ENCODE measurements at places on chromosomes 6 and 20.

DNA sequence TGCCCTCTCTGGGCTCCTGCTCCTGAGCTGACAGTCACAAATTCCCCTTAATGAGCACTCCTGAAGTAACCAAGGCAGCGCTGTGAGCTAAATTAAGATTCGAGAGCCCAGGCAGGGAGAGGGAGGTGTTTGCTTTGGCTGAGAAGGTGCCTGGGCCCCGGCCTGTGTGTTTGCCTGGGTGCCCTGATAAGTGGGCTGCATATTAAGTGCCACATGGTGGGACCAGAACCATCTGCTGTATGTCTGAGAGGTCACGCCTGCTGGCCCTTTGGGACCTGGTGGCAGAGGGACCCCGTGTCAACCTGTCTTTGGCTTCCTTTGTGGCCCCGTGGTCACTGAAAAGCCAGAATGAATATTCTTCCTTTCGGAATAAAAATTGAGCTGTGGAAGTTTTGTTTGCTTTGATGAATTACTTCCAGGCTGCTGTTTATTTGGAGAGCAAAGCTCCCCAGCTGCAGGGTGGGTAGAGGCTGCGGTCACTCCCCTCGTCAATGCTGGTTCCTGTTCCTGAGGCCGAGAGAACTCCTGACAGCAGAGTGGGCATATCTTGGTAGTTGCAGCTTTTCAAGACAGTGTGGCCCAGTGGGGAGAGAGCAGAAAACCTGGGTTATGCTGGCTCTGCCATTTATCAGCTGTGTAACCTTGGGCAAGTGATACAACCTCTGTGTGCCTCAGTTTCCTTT lies 17.5 kb upstream of the KCNK16 start:
- no peak for DNase-seq

DNA sequence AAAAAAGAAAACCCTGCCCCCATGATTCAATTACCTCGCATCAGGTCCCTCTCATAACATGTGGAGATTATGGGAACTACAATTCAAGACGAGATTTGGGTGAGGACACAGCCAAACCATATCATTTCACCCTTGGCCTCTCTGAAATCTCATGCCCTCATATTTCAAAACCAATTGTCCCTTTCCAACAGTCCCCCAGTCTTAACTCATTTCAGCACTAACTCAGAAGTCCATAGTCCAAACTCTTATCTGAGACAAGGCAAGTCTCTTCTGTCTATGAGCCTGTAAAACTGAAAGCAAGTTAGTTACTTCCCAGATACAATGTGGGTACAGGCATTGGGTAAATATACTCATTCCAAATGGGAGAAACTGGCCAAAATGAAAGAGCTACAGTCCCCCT lies 536.1 kb downstream of the MEI4 start:
- DNase-seq = no peak

GRCh38 chr20:1804554-1804956 lies 90.7 kb upstream of the SIRPA start:
- DNase-seq = no peak

- no peak for DNase-seq
Observed at GRCh38 chr6:150032598-150032997, 7.3 kb upstream of the RAET1L start.

- DNase-seq = no peak
Observed at GRCh38 chr6:81906709-81907204, 154.3 kb upstream of the TENT5A start.

- DNase-seq = no peak
Observed at GRCh38 chr6:53647462-53648094, 18.0 kb downstream of the KLHL31 start.

DNA sequence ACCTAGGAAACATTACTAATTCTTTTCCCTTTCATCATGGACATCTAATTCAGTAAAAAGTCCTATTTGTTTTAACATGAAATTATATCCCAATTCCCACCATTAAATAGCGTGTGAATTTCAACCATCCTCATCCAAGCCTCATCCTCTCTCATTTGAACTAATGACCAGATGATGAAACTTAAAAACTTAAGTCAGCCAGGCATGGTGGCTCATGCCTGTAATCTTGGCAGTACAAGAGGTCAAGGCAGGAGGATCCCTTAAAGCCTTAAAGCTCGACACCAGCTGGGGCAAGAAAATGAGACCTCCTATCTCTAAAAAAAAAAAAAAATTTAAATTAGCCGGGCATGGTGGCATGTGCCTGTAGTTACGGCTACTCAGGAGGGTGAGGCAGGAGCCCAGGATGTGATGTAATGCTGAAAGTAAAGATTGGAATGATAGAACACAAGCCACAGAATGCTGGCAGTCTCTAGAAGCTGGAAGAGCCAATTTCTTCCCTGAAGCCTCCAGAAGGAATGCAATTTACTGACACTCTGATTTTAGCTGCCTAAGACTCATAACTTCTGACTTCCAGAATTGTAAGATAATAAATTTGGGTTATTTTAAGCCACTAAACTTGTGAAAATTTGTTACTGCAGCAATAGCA lies 27.1 kb upstream of the HAO1 start:
- DNase-seq = no peak

DNA sequence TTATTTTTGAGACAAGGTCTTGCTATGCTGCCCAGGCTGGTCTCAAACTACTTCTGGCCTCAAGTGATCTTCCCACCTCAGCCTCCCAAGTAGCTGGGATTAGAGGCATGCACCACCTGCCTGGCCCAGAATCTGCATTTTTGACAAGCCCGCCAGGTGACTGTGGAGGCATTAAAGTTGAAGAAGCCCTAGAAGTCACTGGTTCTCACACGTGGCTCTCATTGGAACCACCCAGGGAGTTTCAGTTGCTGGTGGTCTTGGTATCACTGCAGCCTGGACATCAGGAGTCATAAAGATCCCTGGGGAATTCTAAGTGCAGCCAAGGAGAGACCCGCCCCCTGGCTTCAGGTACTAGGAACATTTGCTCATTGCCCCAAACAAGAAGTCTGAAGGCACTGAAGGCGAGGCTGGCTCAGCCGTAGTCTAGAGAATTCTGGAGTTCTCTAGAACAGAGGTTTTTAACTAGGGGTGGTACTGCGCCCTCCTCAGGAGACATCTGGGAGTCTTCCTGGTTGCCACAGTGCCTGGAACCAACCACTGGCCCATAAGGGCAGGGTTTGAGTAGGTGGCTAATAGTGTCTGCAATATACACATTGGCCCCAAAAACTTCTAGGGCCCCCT lies 182.8 kb downstream of the ZMYND8 start:
- DNase-seq = no peak

DNA sequence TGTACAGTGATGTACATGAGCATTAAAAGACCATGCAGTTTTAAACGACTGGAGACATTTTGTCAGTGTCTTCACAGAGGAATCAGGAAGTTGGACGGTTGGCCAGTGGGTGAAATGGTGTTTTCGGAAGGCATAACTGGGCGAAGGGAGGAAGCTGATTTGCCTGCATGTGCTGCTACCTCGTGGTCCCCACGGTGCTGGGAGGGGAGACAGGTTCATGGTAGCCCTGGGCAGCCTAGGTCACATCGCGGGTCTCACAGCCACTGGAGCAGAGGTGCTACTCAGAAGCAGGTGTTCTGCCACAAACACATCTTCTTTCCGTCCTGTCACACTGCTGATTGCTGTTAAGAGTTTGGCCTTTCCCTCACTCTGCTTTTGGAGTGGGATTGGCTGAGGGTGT lies 35.2 kb downstream of the HIVEP1 start:
- no peak for DNase-seq

GRCh38 chr6:159833997-159834603 lies 34.0 kb downstream of the PNLDC1 start:
- no peak for DNase-seq

- peak; percentile 54 for DNase-seq
Observed at GRCh38 chr6:34182751-34183531, 37.1 kb upstream of the GRM4 start.

All from GM12892 (cell line).